ENCODE measurements at places on chromosomes 1 and 21.
A peak's percentile ranks its signal among the peaks of the same experiment; 100 is the strongest.

GRCh38 chr1:80893115-80893514 is 907.6 kb upstream of the ADGRL2 start:
- DNase-seq, result no peak

GRCh38 chr1:41366455-41367287 is 5.4 kb downstream of the FOXO6 start:
- peak; percentile 50 for DNase-seq

GRCh38 chr1:229803626-229804217 is 177.7 kb downstream of the URB2 start:
- DNase-seq, result no peak

- no peak for DNase-seq
These were observed 74.6 kb downstream of the PGBD5 start for GRCh38 chr1:230351514-230351913.

- no peak for DNase-seq
These were observed 31.8 kb upstream of the KCND3 start for GRCh38 chr1:112021263-112021662.

- no peak for DNase-seq
These were observed 103.6 kb downstream of the SPAG17 start for GRCh38 chr1:118081387-118081786.

DNA sequence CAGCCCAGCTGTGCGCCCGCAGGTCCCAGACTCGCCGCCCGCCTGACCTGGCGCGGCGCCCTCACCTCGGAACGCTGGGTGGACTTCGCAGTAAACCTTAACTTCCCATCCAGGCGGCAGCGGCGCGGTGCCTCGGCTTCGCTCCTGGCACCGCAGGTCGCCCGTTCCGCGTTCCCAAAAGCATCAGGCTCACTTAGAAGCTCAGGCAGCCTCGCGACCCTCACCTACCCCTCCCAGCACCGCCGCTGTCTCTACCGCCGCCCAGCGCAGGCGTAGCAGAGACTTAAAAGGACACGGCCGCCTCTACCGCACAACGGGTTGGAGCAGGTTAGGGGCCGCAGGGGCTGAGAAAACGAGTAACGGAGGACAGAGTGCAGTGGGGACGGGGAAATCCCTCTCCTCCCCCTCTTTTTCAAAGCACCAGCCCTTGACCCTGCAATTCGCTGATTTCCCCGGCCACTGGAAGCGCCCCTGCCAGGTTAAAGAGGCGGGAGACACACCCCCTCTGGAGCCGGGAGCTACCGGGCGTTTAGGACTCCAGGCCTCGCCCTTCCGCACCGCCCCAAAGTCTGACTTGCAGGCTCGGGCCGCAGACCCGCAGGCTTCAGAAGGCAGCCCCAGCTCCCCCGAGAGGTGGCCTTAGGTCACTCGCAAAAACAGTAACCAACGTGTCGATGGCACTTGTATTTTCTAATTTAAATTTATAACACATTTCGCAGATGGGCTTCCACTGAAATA is 328.5 kb downstream of the FAM72C start:
- no peak for DNase-seq

DNA sequence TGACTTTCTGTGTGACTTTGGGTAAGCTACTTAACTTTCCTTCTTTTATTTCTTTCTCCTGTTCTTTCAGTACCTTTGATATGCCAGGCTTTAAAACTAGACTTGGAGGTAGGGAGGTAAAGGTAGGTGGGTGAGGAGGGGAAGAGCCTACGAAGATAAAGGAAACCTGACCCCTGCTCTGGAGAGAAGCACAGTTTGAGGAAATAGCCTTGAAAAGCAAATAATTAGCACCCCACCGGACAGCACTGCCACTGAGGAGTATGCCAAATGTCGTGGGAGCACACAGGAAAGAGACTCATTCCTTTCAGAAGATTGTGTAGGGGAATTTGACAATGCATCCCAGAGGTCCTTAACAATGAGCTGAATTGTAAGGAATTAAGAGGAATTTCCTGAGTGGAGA is 65.2 kb upstream of the SPAG17 start:
- no peak for DNase-seq

DNA sequence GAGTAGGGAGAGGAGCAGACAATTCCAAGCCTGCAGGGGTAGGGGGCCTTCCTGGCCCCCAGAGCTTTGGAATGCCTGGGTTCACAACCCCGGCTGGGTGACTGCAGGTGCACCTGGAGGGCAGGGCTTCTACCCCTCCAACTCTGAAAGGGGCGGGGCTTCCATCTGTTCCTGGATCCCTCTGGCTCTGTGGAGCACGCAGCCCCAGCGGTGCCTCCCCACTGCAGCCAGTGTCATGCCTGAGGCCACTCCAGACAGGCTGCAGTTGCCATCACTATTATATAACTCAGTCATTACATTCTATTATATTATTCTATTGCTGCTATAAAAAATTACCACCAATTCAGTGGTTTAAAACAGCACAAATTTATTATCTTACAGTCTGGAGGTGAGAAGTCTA is 12.5 kb upstream of the FNBP1L start:
- DNase-seq, result no peak

DNA sequence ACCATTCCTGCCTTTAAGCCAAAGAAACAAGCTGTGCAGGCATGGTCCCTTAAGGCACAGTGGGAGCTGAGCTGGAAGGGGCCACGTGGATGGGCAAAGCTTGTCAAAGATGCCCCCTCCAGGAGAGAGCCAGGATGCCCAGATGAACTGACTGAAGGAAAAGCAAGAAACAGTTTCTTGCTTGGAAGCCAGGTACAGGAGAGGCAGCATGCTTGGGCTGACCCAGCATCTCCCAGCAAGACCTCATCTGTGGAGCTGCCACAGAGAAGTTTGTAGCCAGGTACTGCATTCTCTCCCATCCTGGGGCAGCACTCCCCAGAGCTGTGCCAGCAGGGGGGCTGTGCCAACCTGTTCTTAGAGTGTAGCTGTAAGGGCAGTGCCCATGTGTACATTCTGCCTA is 1.3 kb upstream of the SLC50A1 start:
- no peak for DNase-seq

DNA sequence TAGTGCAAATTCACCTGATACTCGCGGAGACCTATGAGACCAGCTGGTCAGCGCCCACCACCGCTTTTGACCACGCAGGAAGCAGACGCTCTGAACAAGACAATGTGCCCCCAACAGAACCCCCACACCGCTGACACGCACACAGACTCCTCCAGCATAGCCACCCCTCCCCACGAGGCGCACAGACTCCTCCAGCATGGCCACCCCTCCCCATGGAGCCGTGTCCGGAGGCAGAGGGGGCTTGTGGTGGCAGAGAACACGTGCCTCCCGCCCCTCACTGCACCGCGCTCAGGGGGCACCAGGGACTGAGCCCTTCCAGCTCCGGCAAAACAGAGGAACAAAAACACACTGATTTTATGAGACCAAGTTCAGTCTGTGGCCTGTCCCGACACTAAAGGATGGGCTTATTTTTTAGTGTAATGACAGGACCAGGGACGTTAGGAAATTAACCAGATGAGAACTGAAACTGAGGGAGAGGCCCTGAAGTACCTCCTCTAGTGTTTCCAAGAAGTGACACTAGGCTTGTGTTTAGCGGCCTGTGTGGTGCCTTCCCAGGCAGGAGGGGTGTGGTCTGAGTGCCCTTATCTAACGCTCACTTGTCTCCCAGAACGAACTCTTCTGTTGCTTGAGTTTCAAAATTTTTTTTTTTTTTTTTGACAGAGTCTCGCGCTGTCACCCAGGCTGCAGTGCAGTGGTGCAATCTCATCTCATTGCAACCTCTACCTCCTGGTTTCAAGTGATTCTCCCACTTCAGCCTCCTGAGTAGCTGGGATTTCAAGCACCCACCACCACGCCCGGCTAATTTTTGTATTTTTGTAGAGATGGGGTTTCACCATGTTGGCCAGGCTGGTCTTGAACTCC is 10.0 kb upstream of the AGPAT3 start:
- DNase-seq, result no peak

- no peak for DNase-seq
These were observed 38.9 kb downstream of the YY1AP1 start for GRCh38 chr1:155649676-155650075.

GRCh38 chr1:83970802-83971201 is 28.1 kb downstream of the TTLL7 start:
- no peak for DNase-seq

DNA sequence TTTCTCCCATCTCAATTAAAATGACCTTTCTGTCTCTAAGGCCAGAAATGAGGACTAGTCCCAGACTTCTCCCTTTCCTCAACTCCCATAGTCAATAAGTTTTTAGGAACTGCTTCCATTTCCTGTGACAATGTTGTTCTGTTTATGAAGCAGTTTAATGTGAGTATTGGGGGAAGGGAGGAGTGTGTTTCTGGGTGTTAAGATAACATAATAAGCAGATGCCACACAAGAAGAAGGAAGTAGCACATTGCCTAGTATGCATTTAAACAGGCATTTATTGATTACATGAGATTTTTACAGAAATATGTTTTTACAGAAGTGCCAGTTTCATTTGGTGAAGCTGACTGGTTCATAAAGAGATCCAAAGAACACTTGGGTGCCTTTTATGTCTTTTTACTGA is 65.6 kb upstream of the TNR start:
- DNase-seq, result no peak

DNA sequence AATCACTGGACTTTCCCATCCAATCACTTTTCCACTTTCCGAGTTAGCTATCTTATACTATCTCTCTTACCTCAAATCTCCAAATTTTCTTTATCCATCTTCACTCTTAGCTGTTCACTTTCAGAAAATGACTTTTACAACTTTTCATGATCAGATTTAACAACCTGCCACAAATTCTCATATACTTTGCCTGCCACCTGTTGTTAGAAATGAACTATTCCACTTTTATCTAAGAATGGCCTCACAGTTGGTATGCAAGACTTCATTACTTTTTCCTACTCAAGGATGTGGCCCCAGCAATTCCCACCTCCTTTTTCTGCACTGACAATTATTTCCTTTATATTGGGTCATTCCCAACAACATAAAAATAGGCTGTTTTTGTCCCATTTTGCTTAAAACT is 93.6 kb upstream of the DEPDC1 start:
- DNase-seq, result no peak

GRCh38 chr21:45887120-45887611 is 94.4 kb upstream of the COL6A1 start:
- no peak for DNase-seq

- DNase-seq, result no peak
These were observed 32.2 kb upstream of the RNF11 start for GRCh38 chr1:51203874-51204245.

DNA sequence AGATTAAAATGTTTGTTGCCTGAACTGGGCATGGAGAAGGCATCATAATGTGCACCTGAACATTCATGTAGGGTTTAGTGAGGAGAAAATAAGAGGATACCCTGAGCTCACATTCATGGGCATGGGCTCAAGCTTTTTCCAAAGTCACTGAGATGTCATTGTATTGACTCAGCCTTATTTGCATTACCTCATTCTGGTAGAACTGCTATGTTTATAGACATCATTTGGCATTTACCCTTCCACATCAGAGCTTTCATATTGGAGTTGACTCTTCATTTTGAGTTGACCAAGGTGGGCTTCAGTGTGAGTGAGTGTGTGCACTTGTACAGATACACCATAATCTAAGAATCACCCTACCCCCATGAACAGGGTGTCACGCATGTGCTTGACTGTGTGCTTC is 143.2 kb downstream of the PBX1 start:
- peak; percentile 14 for DNase-seq

DNA sequence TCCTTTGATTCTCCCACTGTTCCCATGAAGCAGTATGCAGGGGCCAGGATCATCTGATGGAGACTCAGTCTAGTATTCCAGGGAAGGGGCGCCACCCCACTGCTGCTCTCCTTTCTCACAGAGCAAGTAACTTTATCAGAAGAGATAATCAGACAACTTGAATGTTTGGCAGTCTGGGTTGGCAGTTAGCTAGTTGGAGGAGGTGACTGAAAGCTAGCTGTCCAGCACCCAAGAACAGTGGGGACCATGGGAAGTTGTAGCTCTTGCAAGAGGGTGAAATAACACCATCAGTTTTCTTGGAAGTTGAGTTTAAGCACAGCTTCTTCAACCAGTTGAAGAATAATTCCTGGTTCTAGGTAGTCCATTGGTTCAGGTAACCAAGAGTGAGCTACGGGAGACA is 22.2 kb upstream of the AGL start:
- DNase-seq, result no peak

DNA sequence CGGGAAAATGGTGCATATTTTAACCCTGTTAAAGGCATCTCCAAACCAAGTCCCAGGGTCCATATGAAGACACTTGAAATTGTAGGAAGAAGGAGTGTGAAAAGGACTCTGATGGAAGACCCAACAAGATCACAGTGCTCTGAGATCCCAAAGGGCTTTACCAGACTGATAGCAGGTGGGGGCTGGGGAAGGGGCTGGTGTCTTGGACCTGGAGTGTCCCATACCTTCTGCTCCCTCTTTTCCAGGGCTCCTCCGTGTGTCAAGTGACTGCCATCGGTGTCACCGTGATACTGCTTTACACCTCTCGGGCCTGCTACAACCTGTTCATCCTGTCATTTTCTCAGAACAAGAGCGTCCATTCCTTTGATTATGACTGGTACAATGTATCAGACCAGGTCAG is 37.3 kb downstream of the GPR137B start:
- no peak for DNase-seq

- peak; percentile 47 for DNase-seq
These were observed 1.6 kb downstream of the NSUN4 start for GRCh38 chr1:46342084-46342656.

DNA sequence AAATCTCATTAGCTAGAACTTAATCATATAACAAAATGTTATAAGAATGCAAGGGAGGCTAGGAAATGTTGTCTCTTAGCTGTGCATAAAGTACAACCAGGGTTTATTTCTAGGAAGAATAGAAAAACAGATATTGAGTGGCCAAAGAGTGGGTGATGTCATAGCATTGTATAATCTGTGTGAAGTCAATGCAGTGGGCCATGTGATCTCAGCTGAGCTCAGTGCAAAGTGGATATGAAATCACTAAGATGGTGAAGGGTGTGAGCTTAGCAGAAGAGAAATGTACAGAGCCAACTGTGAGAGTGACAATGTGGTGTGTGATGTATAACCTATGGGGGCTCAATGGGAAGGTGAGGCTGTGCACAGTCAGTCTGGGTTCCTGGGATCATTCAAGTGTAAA is 29.7 kb upstream of the DUSP23 start:
- DNase-seq, result no peak

DNA sequence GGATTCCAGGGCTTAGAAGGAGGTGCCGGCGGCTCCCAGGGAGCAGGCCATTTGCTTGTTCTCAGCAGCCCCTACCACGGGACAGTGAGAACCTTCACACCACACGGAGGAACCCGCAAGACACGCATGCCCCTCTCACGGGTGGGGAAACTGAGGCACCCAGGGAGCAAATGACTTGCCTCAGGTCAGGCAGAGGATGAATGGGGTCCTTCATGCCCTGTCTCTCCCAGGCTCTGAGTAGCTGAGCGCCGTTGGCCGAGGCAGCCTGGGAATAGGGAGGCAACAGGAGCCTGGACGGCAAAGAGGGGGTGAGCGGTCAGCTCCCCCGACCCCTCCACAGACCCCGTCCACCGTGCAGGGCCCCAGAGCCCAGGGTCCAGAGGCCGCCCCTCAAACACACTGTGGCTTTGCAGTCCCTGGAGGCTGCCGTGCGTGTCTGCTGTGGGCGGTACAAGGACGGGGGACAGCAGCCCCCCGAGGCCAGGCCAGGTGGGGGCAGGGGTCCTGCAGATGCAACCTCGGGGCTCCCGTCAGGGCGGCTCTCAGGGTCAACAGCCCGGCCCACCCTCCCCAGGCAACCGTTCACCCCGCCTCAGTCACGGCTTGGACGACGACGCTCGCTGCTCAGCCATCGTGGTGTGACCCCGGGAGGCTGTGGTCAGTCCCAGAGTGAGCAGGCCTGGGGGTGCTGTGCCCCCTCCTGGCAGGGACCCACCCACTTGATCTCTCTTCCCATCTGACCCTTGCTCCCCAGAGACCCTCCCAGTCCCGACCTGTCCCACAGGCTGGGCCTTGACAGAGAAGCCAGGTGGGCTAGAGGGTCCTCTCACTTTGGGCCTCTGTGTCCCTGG is 15.8 kb upstream of the COL6A2 start:
- DNase-seq, result peak; percentile 8

All from H4 (cell line).